ENCODE measurements at places on chromosomes 6 and 20. TPM values are rescaled to one million over a fixed set of nuclear protein-coding genes. Genes with fewer than 3 reads are reported as not detected.
A peak's percentile ranks its signal among the peaks of the same experiment; 100 is the strongest.

DNA sequence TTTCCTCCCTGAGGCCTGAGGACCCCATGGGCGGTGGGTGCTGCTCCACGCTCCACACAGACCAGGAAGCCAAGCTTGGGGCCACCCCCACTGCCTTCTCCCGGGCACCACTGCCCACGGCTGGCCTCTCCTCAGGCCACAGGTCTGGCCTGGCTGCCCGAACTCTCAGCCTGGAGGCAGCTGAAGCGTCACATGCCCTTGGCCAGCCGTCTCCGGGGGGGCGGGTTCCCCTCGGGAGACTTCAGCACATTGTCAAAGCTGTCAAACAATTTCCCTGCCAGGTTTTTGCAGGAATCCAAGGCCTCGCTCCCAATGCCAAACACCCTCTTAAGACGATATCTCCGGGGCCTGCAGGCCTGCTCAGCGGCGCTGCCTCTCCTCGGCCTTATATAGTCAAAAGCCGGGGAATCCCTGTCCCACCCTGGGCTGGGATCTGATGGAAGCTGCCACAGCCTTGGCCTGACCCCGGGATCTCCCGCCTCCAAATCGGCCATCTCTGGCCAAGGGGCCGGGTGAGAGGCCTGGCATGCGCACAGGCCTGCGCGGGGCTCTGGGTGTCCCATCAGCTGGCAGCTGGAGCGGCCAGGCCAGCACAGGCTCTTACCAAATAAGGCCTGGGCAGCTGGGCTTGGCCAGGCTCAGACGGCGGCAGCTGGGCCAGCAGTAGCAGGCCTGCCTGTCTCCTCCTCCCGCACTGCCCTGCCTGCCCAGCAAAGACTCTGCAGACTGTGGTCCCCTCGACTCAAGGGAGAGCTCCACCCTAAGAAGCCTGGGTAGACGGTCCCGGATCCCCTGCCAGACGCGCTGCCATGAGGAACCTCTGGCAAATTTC, 49.7 kb downstream of the RBM38 start:
- no peak for DNase-seq

GRCh38 chr6:164290101-164290500, 875.6 kb downstream of the QKI start:
- no peak for DNase-seq

DNA sequence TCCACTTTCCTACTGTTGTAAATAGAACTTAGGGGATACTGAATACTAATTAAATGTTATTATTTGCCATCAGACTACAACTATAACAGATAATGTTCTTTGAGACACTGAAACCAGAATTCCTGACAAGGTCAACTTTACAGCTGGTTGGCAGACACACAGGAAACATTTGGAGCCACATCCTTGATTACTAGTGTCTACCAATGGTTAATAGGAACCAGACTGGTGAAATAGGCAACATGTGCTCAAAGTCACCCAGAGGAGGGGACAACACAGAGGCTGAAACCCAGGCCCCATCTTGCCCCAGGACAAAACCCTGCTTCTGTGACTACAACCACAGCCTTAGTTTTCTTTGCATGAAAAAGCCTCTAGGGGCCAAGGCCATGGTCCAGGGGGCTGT, 47.8 kb upstream of the NT5E start:
- DNase-seq, result peak; percentile 12

- no peak for DNase-seq
Observed at GRCh38 chr6:161010418-161010817, 18.8 kb downstream of the MAP3K4 start.

DNA sequence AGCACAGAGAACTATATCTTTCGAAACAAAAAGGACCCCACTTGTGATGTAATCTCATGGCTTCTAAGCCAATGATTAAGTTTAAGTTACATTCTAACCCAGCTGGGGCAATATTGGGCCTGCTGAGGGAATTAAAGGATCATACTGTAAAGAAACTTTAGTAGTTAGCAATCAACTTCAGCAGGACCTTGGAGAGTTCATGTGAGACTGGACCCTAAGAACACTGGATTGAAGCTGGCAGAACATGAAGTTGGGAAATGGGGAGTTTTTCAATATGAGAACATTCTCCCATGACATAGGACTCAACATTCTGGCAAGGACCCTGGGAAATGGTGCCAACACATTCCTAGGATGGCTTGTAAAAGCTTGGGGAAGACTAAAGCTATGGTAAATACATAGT, 516.2 kb downstream of the PKHD1 start:
- DNase-seq, result no peak

DNA sequence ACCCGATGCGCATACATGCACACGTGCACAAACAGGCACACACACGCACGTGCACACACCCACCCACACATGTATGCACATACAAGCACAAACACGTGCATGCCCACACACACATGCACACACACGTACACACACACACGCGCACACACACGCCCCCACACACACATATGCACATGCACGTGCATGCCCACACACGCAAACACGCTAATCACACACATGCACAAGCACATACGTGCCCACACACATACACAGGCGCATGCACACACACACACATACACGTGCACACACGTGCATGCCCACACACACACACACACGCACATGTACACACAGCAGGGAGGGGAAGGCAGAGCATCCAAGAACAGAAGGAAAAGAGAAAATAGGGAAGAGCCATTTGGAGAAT, 26.8 kb upstream of the CHRNA4 start:
- no peak for DNase-seq

DNA sequence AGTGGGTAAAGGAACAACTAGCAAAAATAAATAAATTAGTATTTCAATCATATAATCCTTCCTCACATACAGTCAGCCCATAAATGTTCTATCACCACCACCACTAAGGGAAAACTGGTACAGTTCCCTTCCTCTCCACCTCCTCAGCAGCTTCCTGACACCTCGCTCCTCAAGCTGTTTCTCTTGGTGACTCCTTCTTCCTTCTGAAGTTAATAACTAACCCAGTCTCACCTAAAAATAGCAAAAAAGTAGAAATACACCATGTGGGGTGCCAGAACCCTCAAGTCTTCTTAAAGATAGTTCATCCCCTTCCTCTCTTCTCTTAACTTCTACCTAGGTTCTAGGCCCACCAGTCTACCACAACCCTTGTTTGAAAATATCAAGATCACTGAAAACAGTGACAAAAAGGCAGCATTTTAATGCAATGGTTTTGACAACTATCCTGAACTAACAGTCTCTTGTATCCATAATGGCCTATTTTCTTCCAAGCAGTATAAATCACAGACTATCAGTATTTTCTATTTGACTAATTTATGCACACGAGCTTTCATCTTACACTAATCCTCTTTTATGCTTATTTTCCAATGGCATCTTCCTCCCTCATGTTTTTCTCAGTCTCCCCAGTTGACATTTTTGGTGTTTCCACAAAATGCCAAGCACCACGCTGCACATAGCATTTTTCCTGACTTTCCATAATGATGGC, 85.5 kb downstream of the KHDC1L start:
- no peak for DNase-seq

DNA sequence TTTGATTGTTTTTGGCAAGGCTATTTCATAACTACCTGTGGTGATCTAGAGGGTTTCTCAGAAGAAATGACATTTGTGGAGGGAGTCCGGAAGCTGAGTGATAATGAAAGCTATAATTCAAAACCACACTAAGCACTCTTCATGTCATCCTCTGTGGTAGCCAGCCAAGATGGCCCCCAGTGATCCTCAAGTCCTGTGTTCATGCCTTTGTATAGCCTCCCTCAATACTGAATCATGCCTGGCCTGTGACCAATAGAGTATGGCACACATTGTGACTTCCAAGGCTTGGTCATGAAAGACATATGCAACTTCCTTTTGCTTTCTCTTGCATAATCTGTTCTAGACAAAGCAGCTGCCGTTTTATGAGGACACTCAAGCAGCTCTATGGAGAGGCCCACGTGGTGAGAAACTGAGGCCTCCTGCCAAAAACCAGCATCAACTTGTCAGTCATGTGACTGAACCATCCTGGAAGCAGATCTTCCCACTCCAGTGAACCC, 12.8 kb upstream of the DNAAF9 start:
- DNase-seq, result no peak

DDO gene
- 3.3 TPM for total RNA-seq

POM121L2 gene
- total RNA-seq, result not detected

HLA-DQB1 gene
- total RNA-seq, result under 0.01 TPM

ATP6V1G2 gene
- 0.13 TPM for total RNA-seq

Measured in dermis microvascular lymphatic vessel endothelial cell (primary cell).